ENCODE measurements at places on chromosomes 2 and 18. TPM values are rescaled to one million over a fixed set of nuclear protein-coding genes. Genes with fewer than 3 reads are reported as not detected.

The CENPO gene
- total RNA-seq: 18.5 TPM

The GALR1 gene
- not detected for total RNA-seq

The PPM1B gene
- total RNA-seq: 12.8 TPM

The CDH19 gene
- total RNA-seq: not detected

The RAMP1 gene
- 259 TPM for total RNA-seq

The B3GNT7 gene
- total RNA-seq: not detected

The UGT1A3 gene
- not detected for total RNA-seq

The RGPD6 gene
- 23.4 TPM for total RNA-seq

The MEIS1 gene
- total RNA-seq: 55.5 TPM

The ELOA2 gene
- total RNA-seq: not detected

The SCLY gene
- 10.4 TPM for total RNA-seq

The NDC80 gene
- 16.4 TPM for total RNA-seq

The TEKT4 gene
- total RNA-seq: not detected

The CTDP1 gene
- total RNA-seq: 19.3 TPM

The SH2D6 gene
- total RNA-seq: not detected

The THADA gene
- 18.8 TPM for total RNA-seq

The ZNF396 gene
- 0.89 TPM for total RNA-seq

The TNFAIP6 gene
- 56.5 TPM for total RNA-seq

The CD226 gene
- under 0.01 TPM for total RNA-seq

Measured in myometrial cell (primary cell).